ENCODE measurements at places on chromosomes 6 and 20. TPM values are rescaled to one million over a fixed set of nuclear protein-coding genes. Genes with fewer than 3 reads are reported as not detected.
A peak's percentile ranks its signal among the peaks of the same experiment; 100 is the strongest.

PRR18 gene
- not detected for total RNA-seq

DNA sequence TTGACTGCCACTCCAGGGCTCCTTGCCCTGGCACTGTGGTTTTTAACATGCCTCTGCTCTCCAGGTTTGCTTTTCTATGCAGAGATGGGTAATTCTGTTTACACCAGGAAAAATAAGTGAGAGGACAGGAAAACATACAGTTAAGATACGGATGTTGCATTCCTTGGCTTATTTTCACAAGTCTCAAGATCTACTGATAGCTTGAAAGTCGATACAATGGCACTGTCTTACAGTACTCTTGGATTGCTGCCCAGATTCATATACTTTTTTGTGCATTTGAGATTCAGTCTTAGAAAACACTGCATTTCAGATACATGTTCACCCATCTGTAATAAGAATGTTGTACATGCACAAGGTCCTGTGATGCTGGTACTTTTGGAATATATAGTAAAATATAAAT, 159.6 kb upstream of the FLRT3 start:
- no peak for DNase-seq

- no peak for DNase-seq
Observed at GRCh38 chr6:113276601-113277000, 580.5 kb upstream of the MARCKS start.

GRCh38 chr6:127343809-127344659, 625 bp upstream of the ECHDC1 start:
- peak; percentile 62 for DNase-seq

PLA2G7 gene
- under 0.01 TPM for total RNA-seq

GRCh38 chr6:130893766-130894165, 66.6 kb downstream of the SMLR1 start:
- DNase-seq, result no peak

BPIFA1 gene
- not detected for total RNA-seq

GRCh38 chr6:32668226-32668747, 1.8 kb upstream of the HLA-DQB1 start:
- no peak for DNase-seq

DNA sequence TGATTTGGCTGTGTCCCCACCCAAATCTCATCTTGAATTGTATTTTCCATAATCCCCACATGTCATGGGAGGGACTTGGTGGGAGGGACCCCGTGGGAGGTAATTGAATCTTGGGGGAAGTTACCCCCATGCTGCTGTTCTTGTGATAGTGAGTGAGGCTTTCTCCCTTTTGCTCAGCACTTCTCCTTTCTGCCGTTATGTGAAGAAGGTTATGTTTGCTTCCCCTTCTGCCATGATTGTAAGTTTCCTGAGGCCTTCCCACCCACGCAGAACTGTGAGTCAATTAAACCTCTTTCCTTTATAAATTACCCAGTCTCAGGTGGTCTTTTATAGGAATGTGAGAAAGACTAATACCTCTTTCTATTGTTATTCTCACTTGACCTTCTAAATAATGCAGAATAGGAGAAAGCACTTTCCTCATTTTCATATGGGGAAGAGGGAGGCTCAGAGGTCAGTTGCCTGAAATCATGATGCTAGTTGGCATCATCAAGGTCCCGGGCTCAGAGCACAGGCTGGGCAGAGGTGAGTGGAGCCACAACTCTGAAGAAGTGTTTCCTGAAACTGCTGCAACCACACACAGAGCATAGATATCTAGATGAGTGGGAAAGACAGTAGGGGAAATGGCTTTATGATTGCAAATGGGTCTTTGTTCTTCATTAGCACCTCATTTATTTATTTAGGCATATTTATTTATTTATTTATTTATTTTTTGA, 191.0 kb downstream of the QKI start:
- DNase-seq, result no peak

- no peak for DNase-seq
Observed at GRCh38 chr20:48308232-48308781, 519.5 kb downstream of the PREX1 start.

DNA sequence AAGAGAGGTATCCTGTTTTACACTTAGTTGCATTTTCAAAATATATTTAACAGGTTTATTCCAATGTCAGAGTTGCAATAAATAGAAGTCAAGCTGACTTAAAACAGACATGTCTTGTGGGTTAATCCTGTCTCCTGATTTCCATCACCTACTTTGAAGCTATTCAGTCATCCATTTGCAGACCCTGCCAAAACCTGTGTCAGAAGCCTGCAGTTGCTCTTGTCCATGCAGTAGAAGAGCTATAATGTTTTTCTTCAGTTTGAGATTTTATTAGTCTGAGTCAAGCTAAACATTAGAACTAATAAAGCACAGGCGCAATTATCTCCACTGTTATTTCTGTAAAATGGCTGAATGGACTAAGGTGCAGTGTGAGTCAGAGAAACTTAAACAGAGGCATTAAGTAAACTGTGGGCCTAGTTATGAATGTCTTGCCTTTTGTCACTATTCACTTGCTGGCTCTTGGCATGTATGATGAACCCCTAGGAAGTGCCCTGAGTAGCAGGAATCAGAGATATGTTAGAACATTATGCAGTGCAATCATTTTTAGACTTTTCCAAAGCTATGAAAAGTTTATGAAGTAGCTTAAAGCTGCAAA, 11.0 kb upstream of the HDGFL1 start:
- no peak for DNase-seq

IYD gene
- total RNA-seq, result not detected

FAM83D gene
- total RNA-seq, result 21.3 TPM

DNA sequence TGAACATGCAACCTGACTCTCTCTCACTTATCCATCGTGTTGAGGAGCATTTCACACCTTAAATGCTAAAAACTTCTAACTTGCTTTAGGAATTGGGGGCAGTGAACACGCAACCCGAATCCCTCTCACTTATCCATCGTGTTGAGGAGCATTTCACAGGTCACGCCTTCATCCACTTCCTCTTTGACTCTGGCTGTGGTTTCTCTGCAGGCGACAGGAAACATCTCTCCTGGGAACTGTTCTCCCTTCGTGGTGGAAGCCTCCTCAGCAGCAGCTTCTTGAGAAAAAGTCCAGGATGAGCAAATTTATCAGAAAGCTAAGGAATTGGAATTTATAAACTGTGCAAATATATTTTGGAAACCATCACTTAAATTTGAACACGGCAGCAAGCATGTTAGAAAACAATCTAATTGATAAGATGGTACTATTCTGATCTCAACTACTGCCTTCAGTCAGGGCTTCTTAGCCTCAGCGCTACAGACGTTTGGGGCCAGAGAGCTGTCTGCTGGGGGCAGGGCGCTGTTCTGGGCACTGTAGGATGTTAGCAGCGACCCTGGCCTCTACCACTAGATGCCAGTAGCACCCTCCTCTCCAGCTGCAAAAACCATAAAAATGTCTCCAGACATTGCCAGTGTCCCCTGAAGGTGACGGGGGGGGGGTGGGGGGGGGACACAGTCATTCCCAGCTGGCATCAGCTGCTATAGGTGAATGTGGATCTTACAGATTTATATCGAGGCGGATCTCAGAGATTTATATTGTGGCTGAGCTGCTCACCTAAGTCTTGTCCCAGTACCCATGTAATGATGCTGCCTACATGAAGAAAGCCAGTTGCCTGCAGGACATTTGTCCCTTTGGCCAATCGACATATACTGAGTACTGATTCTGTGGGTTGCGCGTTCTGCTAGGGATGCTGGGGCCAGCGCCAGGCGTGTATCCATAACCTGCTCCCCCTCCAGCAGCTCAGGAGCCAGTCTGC, 26.2 kb downstream of the CTCFL start:
- no peak for DNase-seq

GRCh38 chr20:37345339-37346235, at the start of gene SRC:
SRC (plus strand) TSS chr20:37346140; CDS start chr20:37384154, 38,014 bp downstream.
- DNase-seq, result peak; percentile 68

DNA sequence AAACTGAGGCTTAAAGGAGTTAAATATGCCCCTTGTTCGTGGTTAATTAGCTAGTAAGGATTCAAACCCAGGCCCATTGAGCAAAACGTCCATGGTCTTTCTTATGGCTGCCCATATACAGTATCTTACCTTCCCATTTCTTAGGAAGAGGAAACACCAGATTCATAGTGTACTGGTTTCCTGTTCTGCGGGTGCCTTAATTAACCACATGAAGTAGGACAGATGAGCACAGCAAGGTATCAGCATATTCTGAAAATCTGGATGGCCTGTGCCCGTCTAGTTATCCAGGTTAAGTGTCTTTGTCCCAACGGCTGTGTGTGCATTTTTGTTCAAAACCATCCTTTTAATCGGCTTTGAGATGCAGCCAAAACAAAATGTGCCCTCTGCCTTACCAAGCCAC, 93.4 kb upstream of the TRAF3IP2 start:
- DNase-seq, result no peak

- no peak for DNase-seq
Observed at GRCh38 chr6:51339728-51340127, 521.1 kb downstream of the TFAP2B start.

OXT gene
- total RNA-seq, result not detected

DNA sequence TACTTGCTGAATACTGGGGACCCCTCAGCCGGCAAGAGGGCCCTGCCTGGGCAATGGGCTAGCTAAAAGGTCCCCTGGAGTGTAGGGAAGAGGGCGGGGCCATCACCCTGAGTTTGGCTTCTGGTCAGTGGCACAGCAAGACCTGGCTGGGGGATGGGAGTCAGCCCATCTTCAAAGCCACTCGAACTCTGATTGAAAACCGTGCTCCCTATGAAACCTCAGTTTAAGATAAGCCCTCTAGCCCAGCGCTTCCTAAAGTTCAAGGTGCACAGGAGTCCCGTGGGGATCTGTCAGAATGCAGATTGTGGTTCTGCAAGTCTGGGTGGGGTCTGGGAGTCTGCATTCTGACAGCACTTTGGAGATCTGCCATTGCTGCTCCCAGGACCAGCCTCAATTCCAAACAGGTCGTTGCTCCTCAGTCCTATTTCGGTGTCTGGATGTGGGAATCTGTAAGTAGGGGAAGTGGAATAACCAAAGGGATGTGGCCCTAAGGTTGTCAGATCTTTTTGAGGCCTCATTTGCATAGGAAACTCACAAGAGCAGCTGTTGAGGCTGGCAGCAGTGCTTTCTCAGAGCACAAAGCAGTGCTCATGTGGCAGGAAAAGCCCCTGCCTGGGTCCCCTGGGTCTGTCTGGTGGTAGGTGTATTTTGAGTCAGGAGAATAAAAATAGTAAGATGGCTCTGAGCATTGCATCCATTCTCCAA, 85.3 kb upstream of the SCP2D1 start:
- DNase-seq, result no peak

DNA sequence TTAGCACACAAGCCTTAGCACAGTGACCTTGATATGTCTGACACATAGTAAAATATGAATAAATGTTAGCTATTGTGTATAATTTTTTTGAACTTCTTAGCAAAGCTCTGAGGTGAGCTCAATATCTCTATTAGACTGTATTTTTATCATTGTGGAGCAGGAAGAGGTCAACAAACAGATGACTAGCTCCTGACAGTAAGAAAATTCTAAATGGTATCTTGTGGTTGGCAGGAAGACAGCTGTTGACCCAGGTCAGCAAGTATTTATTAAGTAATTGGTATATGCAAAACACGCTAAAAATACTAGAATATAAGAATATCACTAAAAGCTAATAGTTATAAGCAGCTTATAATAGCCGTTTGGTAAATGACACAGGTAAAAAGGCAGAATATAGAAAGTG, 77.5 kb upstream of the MARCKS start:
- DNase-seq, result no peak

- DNase-seq, result peak; percentile 11
Observed at GRCh38 chr6:27757307-27757706, 154.9 kb downstream of the OR2B2 start.

SLC17A3 gene
- total RNA-seq, result not detected

GRCh38 chr6:151029970-151030369, 164.5 kb downstream of the MTHFD1L start:
- no peak for DNase-seq

GRCh38 chr6:151389618-151390275, 1.6 kb downstream of the ZBTB2 start:
- peak; percentile 78 for DNase-seq

GRCh38 chr20:38629979-38630378, 28.4 kb downstream of the ARHGAP40 start:
- DNase-seq, result no peak

GRCh38 chr6:5345324-5345723, 84.0 kb downstream of the FARS2 start:
- DNase-seq, result no peak

DNA sequence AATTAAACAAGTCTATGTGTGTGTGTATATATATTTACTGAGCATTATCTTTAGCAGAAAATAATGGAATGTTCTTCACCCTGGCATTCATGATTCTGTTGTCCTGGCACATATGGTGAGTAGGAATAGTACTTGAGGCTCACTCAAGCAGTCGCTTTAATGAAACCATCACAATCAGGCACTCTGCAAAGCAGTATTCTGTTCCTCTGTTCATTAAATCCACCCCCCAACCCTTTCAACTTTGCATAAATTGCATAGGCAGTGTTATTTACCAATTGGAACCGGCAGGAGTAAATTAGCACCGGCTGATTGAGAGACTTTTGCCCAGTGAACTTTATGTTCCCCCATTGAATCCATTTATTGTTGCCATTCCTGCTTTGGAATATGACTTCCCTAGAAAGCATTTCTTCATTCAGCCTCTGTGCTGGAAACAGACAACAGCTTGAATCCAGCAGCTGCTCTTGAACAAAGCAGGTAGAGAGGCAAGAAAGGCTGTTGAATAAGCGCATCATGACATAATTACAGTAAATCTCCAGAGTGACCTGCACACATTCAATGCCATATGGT, 268.0 kb upstream of the RNF217 start:
- no peak for DNase-seq

DNA sequence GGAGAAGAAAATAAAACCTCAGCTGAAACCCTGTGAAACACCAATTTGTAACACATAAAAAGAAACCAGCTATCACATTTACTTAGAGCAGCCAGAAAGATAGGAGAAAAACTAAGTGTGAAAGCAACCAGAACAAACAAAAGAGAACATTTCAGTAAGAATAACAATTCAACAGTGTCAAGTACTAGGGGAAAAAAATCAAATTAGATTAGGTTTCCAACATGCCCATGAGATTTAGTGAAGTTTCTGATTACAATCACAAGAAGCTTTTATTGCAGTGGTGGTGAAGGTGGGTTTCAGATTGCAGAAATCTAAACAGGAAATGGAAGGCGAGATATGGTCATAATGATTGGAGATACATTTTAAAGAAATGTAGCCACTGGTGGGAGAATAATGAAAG, 22.1 kb upstream of the TRDN start:
- DNase-seq, result no peak
